ENCODE measurements at places on chromosomes 13 and 19.

DNA sequence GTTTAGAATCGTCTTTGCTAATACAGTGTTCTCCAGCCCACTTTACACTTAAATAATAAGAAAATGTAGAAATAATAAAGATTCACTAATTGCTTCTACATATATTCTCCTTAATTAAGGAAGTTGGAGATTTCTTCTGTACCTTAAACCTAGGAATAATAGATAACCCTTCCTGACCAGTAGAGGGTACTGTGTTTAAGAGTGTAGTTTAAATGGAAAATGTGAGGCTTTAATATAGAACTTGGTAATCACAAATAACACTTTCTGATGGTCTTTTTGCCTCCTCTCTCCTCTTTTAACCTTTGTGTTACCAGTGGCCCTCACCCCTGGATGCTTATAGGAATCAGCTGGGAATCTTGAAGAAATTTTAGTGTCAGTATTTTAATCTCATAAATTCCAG is 20.7 kb downstream of the POMP start:
- DNase-seq = no peak

- peak; percentile 52 for DNase-seq
Measured at GRCh38 chr13:40096357-40096901, 441.0 kb downstream of the COG6 start.

- no peak for DNase-seq
Measured at GRCh38 chr13:111272117-111272516, 48.3 kb upstream of the TEX29 start.

DNA sequence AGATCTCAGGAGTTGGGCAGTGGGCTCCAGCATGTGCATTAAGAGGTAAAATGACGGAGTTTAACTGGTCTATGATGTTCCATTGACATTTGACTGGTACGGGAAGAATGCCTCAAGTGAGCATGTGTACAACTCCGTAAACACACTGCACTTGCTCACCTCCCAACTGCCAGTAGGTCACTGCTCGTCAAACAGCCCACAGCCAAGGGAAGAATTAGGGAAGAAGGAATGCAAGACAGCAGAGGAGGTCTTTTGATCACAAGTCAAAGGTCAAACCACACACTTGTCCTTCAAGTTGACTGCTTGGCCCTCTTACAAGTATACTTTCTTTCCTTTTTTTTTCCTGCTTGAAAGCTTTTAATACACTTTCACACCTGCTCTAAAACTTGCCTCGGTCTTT is 236.7 kb downstream of the B3GLCT start:
- no peak for DNase-seq

GRCh38 chr13:99864627-99864990 is 107.0 kb downstream of the ZIC5 start:
- DNase-seq = no peak

DNA sequence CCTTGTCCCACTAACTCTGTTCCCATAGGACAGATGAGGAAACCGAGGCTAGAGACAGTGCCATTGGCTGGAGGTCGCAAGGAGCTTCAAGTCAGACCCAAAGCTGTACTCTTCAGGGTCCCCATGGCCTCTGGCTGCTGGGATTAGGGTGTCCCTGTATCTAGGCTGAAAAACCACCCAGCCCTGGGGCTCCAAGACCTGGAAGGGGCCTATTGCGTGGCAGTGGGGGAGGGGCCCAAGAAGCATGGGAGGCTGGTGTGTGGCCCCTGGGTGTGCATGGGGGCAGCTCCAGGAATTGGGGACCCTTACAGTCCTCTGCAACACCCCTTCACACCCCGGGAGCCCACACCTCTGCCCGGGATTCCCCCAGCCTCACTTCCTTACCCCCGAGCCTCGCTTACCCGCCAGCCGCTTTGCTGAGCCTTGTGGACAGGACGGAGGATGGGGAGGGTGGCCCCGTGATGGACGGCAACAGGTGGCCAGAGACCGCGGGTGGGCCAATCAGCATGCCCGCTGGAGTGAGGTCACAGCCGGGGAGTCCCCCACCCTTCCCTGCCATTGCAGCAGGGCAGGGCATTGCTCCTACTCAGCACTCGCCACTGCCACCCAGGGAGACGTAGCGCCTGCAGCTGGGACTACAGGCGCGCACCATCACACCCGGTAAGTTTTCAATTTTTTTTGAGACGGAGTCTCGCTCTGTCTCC is at the start of gene JSRP1:
TSS of gene JSRP1 (minus strand) at position 436 of the 704 bp plus-strand sequence. CDS start 1,103 bp downstream, outside the sequence.
- no peak for DNase-seq

DNA sequence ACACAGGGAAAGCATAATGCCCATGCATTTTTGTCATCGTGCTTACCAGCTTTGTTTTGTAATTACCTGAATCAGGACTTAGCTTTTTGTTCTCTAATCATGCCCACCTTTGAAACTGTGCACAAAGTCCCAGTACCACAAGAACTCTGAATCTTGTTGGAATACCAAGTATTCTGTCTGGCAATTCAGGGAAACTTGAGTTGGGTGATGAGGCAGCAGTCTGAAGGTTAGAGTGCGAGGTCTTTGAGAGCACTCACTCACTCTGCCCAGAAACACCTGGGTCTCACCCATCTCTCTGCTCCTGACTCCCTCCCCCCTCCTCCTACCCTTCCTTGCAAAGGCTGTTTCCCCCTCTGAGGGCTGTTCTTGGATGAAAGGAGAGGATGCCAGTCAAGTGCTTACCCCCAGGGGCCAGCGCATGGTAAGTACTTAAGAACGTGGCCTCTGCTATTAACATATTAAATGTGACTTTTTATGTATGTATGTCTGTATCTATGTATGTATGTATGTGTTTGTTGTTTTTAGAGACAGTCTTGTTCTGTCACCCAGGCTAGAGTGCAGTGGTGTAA is 22.4 kb downstream of the SIPA1L3 start:
- no peak for DNase-seq

- DNase-seq = no peak
Measured at GRCh38 chr19:43704002-43704705, 11.7 kb upstream of the IRGC start.

DNA sequence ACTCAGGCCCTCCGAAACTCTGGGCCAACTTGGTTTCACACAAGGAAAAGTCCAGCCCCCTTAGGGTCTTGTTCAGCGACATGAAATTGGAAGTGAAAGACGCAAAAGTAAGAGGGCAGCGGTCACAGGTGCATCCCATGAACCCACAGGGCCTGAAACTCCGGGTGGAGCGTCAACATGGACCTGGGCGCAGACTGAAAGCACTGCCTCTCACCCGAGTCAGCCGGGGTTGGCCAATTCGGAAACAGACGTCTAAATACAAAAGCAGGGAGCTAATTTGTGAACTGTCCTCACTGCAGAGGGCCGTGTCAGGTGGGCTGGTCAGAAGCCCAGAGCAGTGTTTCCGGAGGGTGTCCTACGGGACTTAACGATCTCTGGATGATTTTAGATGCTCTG is 26.7 kb downstream of the ADPRHL1 start:
- no peak for DNase-seq

DNA sequence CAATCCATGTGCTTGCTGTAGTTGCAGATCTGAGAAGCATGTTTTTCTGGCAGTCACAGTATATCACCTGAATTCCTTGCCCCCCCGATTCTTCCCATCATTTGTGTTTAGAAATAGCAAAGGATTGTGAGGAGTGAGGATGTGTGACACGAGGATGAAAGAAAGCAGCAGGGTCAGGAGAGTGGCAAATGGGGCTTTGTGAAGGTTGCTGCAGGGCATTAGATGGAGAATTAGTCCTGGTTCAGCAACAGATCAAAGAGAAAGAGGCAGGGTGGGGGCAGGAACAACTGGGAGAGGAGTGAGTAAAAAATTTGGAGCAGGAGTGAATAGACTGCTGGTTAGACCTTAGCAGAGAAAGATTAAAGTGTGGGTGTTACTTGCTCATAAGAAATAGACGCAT is 47.7 kb upstream of the TNFSF11 start:
- no peak for DNase-seq

DNA sequence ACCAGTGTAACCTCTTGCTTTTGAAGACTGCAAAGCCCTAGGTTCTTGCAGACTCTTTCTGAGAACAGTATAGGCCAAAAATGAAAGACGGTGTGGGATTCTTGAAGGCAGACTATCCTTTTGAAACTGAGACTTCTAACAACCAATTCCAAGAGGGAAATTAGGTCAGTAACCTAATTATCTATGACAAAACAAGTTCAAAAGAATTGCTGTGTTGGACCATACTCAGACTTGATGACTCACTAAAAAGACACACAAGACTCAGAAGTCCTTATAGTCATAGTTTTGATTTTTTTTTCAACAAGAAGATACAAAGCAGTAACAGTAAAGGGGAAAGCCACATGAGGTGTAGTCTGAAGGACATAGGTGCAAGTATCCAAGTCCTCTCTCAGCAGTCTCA is 624.0 kb upstream of the GPC6 start:
- no peak for DNase-seq

DNA sequence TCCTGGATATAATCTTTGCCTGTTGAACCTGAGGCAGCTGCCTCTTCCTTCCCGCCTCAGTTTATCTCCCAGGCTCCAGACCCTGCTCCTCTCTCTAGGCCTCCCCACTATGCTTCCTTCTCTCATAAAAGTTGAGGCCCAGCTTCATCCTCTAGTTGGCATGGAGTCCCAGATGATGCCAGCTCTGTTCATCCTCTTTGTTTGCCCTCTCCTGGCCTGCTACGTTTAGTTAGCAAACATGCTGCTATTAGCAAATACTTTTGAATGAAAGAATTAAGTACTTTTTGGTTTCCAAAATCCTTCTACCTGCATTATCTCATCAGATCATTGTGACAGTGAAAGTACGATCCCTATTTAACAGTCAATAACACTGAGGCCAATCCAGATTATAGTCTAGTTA is 472.5 kb downstream of the COG6 start:
- DNase-seq = no peak

- no peak for DNase-seq
Measured at GRCh38 chr19:2823646-2824045, 4.0 kb downstream of the ZNF554 start.

GRCh38 chr13:112983428-112984196 is 14.6 kb downstream of the MCF2L start:
- DNase-seq = no peak

GRCh38 chr19:19615086-19615485 is 3.4 kb downstream of the PBX4 start:
- DNase-seq = no peak

GRCh38 chr19:38228491-38229439 is 4.7 kb upstream of the DPF1 start:
- no peak for DNase-seq

DNA sequence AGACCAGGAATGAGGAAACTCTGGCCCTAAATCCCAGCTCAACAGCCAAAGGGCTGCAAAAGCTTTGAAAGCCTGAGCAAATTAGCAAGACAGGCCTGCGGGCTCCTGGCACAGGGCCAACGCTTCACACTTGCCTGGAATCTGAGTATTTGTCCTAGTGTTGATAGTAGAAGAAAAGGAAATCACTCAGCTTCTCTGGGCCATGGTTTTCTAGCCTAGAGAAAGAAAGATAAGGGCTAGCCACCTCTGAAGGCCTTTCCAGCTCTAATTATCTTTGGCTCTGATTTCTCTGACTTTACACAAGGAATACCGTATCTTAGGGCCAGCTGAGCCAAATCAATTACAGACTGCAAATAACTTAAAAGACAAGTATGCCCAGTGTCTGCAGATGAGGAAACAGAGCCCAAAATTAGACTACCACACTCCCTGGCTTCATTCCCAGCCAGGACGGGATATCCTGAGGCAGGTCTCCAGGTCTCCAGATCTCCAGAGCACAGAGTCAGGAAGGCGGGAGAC is 69.6 kb downstream of the STK24 start:
- peak; percentile 60 for DNase-seq

GRCh38 chr13:102040812-102041211 is 361.0 kb downstream of the FGF14 start:
- no peak for DNase-seq

GRCh38 chr19:3798137-3798536 is 12.0 kb upstream of the MATK start:
- no peak for DNase-seq

DNA sequence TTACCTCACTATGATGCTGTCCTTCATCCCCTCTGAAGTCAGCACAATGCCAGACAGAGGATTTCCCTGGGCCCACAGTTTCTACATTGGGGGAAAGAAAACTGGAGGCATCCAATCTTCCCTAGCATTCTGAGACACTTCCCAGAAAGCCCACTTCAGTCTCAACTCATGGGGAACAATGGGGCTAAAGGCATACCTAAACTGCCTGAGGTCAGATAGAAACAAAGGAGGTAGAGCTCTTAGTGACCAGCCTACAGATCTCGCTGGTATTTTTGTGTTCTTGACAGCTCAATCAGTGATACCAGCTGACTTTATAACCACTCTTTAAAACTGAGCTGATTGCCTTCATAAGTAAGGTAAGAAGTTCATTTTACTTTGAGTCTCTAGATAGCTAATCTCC is 881.0 kb upstream of the GPC6 start:
- DNase-seq = no peak

DNA sequence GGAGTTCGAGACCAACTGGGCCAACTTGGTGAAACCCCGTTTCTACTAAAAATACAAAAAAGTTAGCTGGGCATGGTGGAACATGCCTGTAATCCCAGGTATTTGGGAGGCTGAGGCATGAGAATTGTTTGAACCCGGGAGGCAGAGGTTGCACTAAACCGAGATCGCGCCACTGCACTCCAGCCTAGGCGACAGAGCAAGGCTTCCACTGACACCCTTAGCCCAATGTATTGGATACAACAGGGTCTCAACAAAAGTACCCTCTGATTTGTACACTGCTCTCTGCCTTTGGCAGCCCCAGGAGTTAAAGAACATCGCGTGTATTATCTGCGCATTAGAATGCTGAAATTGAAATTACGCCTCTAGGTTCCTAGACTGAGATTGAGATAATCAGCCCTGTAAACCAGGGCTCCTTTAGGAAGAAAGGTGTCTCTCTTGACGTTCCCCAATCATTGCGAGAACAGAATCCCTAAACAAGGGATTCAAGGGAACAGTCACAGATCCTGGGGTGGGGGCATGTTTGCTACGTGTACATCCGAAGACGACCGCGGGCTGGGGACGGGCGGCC is 21.9 kb downstream of the IPO5 start:
- no peak for DNase-seq

- no peak for DNase-seq
Measured at GRCh38 chr13:110826861-110827672, 87.8 kb downstream of the ANKRD10 start.

DNA sequence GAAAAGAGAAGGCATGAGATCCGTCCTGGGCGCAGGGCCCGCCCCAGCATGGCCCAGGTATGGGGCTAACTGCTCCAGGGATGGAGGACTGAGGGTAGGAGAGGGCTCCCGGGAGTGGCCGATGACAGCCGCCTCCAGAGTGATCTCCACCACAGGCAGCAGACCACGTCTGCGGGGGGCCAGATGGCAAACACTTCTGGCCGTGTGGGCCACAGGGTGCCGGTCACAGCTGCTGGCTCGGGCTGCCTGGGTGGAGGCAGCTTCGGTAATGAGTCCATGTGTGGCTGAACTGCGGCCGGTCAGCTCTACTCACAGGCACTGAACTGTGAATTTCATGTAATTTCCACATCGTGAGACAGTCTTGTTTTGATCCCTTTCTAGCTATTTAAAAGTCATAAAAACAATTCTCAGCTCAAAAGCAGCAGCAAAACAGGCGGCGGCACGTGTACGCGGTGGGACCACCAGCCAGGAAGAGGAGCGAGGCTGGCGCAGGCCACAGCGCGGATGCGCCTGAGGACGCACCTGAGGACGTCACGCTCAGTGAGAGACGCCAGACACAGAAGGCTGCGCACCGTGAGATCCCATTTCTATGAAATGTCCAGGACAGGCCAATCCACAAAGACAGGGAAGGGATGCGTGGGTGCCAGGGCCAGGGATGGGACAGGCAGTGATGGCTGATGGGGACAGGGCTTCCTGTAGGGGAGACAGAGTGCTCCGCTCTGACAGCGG is 4.0 kb downstream of the LSM7 start:
- DNase-seq = no peak

- DNase-seq = no peak
Measured at GRCh38 chr13:74820809-74821208, 661.2 kb downstream of the TBC1D4 start.
